ENCODE measurements at places on chromosomes 13 and 19.

DNA sequence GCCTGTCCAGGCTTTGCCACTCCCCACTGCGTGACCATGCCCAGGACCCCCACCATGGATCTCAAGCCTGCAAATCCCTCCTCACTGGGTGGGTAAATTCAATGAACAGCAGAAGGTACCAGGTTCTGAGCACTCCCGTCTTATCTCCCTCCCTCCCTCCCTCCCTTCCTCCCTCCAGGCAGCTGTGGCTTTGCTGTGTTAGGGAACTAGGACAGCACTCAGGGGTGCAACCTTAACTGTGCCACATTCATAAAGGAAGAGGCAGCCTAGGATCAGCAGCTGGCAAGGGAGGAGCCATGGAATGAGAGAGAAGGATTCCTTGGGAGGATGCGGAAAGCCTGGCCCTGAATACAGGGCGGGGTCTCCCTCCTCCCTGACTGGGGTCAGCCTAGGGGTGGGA, 5.6 kb downstream of the CEACAM4 start:
- DNase-seq = no peak

- DNase-seq = no peak
These were observed 216.3 kb downstream of the NHLRC3 start for GRCh38 chr13:39254601-39255000.

DNA sequence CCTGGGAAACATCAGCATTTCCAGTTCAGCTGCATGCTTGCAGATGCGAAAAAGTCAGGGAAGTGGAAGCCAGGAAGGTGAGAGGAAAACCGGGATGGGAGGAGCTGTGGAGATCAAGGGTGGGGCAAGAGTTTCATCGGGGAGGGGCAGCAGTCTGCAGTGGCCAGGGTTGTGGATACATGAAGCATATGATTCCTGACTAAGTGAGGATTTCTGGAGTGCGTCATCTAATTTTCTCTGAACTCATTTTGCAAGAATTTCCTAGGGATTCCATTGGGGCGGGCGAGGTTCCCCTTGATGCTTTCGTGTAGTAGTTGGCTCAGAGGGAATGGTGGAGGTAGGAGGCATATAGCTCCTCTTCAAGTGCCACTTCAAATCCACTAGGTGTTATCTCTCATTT, 344.1 kb upstream of the TMTC4 start:
- DNase-seq = no peak

DNA sequence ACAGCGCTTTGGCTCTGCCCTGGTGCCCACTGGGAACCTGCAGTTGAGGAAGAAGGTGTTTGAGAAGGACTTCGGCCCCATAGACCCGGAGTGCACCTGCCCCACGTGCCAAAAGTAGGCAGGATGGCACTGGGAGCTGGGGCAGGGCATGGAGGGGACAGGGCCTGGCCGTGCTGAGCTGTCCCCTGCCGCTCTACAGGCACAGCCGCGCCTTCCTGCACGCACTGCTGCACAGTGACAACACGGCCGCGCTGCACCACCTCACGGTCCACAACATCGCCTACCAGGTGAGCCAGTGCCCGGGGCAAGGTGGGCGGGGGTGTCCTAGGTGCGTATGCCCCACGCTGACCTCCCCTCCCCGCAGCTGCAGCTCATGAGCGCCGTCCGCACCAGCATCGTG, 5.1 kb upstream of the DNM2 start:
- DNase-seq = no peak

DNA sequence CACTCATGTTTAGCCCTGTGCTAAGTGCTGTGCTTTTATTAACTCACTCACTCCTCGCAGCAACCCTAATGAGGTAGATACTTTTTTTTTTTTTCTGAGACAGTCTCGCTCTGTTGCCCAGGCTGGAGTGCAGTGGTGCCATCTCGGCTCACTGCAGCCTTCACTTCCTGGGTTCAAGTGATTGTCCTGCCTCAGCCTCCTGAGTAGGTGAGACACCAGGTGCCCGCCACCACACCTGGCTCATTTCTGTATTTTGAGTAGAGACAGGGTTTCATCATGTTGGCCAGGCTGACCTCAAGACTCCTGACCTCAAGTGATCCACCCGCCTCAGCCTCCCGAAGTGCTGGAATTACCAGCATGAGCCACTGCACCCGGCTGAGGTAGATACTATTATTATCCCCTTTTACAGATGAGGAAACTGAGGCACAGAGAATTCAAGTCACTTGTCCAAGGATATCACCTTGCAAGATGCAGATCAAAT, 2.5 kb downstream of the ITPKC start:
- DNase-seq = no peak

DNA sequence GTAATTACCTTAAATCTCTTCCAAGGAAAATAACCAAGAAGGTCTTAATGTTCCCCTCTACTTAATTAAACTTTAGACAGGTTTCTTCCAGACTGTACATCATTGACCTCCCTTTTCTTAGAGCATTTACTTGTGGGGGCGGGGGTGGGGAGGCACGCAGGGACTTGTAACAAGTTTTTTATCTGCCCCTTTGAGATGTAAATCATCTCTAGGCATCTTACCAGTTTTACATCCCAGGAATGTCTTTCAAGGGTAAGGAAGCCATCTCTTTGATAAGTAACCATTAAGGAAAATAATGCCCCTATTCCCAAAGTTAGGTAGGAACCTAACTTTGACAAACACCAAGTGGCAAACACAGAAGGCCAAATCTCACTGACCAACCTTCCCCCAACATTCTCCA, 528.6 kb downstream of the SUCLA2 start:
- DNase-seq = no peak

DNA sequence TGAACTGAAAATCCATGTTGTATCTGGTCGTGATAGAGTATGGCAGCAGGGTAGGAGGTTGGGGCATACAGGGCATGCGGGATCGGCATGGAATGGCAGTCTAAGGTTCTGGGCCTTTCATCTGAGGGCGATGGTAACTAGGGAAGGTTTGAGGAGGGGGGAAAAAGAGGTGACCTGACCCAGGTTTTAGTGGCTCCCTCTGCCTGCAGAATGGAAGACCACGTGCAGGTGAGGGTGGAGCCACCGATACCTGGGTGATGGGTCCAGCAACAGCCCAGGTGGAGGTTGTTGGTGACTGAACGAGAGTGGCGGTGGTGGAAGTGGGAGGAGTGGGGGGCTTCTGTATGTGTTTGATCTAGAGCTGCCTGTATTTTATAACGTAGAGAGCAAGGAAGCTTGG, 3.8 kb downstream of the ZNF749 start:
- no peak for DNase-seq

GRCh38 chr13:27283906-27284493, 13.4 kb downstream of the RASL11A start:
- peak; percentile 30 for DNase-seq

DNA sequence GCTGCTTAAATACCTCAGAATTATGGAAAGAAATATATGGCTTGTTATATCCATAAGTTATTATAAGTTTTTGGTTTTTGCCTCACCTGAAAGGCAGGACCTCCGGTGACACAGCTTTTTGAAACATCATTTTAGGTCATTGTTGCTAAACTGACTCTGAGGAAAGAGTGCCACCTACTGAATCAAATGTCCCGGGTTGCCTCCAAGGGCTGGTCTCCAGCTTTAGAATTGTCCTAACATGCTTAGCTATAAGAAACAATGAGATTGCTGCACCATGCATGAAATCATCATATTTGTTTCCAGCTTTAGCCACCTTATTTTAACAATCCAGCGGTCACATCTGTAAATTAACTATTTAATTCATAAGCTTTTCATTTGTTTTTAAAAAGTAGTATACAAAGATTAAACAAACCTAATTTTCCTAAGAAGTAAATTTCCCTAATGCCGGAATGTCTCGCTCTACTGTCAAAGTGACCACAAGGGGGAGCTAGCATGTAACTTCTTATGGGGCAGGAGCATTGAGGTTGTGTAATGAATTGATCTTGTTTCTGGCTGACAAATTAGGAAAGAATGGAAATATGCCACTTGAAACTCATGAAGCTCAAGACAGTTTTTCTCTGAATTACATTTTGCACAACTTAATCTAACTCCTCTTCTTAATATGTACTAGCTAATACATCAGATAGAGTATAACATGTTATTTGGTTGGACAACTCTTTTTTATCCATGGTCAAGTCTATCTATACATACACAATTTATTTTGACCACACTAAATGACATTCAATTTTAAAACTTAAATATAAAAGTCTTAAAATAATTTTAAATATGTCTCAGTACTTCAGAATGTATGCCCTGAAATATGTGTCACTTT, 6.7 kb upstream of the PCDH17 start:
- no peak for DNase-seq

DNA sequence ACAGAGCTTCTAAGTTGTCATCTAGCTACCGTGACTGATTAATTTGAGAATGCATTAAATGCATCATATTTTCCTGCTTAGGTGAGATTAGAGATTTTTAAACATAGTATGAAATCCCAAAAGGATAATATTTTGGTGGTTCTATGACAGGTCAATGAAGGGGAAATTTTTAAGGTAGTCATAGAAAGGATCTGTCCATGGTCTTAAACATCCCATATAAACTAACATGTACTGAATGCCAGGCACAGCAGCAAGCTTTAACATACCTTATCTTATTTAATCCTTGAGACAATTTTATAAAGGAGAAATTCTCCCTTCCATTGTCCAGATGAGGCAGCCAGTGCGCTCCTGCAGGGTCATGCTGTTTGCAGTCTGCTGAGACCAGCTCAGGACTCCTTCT, 466.0 kb downstream of the FGF14 start:
- no peak for DNase-seq

DNA sequence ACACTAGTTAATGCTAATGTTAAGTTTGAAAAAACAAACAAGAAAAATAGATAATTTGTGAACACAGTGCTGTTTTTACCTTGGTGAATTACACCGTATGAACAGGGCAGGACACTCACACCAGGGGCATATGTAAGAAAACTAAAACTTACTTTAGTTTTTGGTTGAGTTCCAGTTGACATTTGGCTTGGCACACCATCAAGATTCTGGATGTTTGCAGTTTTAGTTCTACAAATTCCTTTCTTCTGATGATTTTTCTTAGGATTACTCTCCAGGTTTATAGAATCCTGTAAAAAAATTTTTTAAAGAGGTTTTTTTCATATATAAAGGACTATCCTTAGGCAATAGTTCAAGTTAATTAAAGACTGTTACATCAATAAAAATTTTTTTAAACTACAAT, 238.5 kb upstream of the STARD13 start:
- no peak for DNase-seq

- DNase-seq = no peak
These were observed 178.9 kb downstream of the UGGT2 start for GRCh38 chr13:95874286-95874685.

DNA sequence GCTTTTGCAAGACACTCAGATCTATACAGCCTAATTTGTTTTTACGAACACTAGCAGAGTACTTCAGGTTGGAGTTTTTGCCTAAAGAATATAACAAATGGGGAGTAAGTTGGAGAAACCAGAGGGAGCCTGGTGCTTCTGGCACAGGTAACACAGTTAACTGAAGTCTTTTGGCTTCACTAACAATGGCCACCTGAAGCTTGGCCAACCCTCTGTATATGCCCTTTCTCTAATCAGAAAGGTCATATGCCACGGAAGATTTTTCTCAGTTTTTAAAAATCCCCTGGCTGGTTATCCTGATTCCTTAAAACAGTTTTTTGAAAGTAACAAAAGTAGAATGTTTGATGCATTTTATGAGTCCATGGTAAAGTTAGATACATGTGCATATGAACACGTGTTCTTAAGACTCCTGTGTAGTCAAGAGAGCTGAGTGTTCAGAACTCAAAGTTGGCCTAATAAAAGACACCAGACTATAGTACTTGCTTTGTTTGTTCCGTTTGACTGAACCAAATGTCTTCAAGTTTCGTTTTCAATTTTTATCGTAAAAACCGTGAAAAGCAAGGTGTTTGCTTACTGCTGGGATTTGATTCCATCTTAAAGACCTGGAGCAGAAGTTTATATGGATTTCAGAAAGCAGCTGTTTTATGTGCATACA, 137.5 kb downstream of the KCNRG start:
- no peak for DNase-seq

DNA sequence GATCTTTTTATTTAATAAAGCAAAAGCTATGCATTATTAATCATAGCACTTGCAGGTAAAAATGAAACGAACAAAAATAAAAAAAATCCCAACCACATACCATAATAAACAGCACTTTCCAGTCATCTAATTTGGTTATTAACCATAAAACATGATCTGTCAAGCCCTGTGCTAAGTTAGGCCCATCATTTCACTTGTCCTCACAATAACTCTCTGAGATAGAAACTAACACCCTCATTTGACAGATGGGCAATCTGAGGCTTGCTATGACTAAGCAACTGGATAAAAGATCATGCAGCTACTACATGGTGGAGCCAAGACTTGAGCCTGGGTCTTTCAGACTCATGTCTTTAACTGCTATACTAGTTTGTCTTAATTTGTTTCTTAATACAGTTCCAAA, 21.8 kb downstream of the PROSER1 start:
- DNase-seq = no peak

DNA sequence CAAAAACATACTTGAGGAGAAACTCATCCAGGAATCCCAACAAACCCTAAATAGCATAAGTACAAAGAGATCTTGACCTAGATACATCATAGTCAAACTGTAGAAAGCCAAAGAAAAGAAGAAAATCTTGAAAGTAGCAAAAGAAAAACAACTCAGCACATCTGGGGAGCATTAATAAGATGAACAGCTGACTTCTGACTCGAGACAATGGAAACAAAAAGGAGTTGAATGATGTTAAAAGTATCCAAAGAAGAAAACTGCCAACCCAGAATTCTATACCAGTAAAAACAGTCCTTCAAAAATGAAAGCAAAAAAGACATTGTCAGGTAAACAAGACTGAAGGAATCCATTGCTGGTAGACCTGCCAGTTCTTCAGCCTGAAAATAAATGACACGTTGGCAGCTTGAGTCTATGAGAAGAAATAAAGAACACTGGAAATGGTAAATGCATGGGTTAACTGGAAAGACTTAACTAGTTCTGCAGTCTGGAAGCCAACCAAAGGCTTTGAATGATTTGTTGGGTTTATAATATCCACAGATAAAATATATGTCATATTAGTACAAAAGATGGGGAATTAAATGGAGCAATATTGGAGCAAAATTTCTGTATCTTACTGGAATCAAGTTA, 46.8 kb downstream of the TSSK6 start:
- no peak for DNase-seq

Data from stimulated activated naive CD8-positive, alpha-beta T cell treated with anti-CD3 and anti-CD28 coated beads, Interleukin-15, amount 100 ng/mL, for 72 hours (primary cell).